ENCODE measurements at places on chromosomes 7 and 10.

GRCh38 chr10:86668297-86669165, at the start of gene LDB3:
Gene LDB3 (plus strand): TSS chr10:86668511. CDS start chr10:86668692, 181 bp downstream.
- DNase-seq: no peak

DNA sequence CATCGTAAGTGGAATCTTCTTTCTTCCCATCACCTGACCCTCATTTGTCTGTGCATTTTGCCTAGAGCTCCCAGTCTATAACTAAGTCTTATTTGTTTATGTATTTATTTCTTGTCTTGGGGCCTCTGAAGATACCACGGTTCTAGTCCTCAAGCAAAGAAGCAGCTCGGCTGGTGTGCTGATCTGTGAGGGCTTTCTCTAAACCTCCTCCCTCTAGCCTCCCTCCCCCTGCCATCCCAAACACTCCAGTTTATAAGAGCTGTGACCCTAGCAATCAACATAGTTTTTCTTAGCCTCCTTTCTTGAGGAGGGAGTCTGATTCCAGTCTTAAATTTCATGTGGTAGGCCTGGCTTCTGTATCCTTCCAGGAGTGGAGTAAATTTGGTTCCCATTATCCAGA, 15.7 kb upstream of the NDUFA5 start:
- DNase-seq: no peak

GRCh38 chr7:42714356-42714755, 197.5 kb downstream of the C7orf25 start:
- no peak for DNase-seq

DNA sequence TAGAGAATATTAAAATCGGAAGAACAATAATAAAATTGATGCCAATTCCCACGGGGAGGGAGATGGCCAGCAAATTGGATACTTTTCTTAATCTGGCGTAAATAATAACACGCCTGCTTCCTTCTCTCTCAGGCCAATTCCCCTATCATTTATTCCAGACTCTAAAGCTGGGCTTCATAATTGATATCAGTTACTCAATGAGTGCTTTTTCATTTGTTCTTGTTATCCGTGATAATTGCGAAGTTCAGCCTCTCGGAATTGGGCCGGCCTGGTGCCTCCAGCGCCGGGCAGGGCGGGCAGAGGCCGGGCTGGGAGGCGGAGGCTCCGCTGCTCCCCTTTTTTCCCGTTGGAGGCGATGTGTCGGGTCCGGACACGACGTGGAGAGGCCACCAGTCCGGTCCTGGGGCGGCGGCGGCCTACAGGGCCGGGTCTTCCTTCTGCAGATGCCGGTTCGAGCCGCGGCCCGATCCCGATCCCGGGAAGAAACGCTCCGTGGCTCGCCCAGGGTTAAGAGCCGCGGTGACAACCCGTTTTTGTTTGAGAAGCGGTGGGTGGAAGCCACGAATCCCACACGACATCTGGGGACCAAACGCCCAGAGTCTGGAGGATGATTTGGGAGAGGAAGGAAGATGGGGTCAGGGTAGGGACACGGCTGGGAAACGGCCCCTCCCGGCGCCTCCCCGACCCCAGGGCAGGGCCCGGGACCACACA, 13.6 kb downstream of the UNCX start:
- no peak for DNase-seq

DNA sequence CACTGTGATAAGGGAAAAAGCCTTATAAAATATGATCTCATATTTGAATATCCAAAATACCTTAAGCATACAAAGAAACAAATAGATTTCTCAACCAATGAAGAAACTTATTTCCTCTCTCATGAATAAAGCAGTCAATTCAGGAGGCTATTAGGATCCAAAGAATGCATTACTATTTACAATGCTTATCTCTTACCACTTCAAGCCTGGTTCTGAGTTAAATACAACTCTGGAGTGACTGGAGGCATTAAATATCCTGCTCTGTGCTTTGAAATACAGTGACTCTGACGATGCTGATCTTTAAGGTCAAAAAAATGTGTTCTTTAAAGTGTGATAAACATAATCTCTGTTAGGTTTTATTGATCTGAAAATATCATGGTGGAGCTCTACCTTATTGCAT, 493.2 kb downstream of the ZWINT start:
- no peak for DNase-seq

DNA sequence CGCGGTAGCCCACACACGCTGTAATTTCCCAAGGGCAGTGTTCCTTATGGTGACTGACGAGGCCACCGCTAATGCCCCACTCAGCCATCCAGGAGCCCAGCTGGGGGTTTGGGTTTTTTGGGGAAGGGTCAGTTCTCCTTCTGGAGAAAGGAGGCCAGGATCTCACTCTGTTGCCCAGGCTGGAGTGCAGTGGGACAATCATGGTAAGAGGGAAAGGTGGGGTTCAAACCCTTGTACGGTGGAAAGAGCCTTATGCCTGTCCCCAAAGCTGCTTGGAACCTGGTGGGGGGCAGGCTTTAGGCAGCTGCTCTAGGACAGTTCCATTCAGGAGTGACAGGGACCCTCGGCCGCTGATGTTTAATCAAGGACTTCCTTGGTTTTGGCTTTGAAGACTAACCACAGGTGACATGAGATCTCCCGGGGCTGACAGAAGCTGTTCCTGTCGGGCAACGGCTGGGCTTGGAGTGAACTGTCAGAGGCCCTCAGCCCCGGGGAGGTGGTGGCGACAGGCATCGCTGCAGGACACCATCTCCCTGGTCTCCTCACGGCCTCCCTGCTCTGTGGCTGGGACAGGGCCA, 84.5 kb downstream of the CARD11 start:
- no peak for DNase-seq

- no peak for DNase-seq
Observed at GRCh38 chr10:78849115-78849514, 219.7 kb upstream of the ZMIZ1 start.

DNA sequence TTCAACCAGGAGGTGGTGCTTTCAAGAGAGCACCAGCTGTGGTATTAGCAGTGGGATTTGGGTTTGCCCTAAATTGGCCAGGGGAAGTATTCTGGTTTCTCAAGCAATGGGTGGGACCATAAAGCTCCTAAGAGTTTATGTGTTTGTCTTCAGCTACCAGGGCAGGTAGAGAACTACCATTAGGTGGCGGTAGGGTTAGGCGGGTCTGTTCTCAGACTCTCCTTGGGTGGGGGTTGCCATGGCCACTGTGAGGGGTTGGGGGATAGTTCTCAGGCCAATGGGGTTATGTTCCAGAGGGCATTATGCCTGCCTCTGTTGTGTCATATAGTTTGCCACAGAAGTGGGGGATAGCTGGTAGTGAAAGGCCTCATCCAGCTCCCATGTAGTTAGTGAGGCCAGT, 47.7 kb upstream of the BICC1 start:
- DNase-seq: no peak

GRCh38 chr10:94315024-94315451, 47.7 kb downstream of the NOC3L start:
- DNase-seq: no peak

GRCh38 chr10:128029731-128030369, 96.4 kb downstream of the MKI67 start:
- DNase-seq: no peak

DNA sequence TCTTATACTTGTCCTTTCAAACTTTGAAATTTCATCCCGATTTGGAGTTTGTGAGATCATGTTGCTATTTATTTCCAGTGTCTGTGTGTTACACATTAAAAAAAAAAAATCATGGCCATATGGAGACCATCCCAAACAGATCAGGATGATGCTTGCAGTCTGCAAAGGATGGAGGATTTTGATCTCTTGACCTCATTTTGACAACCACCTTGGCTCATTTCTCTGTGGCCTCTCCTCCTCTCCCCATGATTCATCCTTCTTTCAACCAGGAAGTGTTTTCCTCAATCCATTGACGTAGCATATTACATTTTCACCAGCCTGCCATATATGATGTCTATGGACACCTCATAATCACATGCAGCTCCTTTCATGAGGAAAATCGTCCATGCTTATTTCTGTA, 68.9 kb upstream of the INSYN2A start:
- no peak for DNase-seq

DNA sequence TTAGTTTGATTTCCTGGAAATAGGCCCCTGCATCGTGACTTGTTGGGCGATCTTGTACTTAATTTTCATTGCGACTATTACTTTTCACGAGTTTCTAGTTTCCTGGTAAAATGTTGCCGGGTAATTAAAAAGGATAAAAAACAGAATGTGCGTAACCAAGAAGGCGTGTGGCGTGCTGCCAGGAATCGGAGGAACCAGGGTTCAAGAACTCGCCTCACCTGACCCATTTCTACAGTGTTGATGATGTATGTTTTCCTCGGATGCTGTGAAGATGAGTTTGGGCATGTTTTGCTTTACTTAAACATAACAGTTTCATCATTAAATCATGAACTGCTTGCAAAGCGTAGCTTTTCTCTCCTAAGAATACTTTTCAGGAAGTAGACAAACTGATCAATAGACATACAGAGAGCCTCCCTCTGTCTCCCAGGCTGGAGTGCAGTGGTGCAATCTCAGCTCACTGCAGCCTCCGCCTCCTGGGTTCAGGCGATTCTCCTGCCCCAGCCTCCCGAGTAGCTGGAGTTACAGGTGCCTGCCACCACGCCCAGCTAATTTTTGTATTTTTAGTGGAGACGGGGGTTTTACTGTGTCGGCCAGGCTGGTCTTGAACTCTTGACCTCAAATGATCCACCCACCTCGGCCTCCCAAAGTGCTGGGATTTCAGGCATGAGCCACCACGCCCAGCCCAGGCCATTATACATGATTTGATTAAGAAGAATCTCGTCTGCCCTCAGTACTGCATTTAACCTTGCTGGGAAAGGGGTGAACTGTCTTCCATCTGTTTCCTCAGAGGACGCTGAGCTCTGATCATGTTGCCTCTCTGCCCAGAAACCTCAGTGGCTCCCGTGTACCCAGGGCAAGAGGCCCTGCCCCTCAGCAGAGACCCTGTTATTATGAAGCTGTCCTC, 9.1 kb downstream of the FOXK1 start:
- DNase-seq: no peak

- no peak for DNase-seq
Observed at GRCh38 chr7:138257459-138258196, 181.4 kb downstream of the AKR1D1 start.

DNA sequence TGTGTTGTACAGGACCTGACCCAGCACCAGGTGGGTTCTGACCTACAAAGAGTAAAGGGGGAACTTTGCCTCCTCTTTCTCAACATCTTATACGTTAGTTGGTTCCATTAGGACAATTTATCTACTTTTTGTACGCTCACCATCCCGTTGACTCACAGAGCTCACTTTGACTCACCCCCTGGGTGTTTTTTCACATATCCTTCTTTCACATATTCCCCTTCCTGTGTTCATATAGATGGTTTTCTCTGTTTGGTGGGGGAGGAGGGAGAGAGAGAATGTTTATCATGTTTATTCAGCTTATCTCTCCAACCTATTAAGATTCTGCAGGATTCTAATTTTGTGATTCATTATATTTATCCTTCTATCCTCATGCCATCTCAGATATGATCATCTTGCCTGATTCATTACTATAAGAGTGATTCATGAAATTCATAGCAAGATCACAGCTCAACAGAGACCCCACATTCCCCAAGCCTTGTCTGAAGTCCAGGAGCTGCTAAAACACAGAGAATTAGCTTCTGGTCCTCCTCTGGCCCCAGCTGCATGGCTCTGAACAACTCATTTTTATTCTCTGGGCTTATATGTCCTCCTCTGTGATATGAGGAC, 37.2 kb downstream of the PRSS2 start:
- DNase-seq: peak; percentile 85

All from CD4-positive, alpha-beta T cell treated with Interleukin-15 for 4 hours (primary cell).